ENCODE measurements at places on chromosomes 11 and 22. TPM values are rescaled to one million over a fixed set of nuclear protein-coding genes. Genes with fewer than 3 reads are reported as not detected.

GRCh38 chr11:14386895-14387480 lies 28.0 kb upstream of the RRAS2 start:
- DNase-seq, result no peak

DNA sequence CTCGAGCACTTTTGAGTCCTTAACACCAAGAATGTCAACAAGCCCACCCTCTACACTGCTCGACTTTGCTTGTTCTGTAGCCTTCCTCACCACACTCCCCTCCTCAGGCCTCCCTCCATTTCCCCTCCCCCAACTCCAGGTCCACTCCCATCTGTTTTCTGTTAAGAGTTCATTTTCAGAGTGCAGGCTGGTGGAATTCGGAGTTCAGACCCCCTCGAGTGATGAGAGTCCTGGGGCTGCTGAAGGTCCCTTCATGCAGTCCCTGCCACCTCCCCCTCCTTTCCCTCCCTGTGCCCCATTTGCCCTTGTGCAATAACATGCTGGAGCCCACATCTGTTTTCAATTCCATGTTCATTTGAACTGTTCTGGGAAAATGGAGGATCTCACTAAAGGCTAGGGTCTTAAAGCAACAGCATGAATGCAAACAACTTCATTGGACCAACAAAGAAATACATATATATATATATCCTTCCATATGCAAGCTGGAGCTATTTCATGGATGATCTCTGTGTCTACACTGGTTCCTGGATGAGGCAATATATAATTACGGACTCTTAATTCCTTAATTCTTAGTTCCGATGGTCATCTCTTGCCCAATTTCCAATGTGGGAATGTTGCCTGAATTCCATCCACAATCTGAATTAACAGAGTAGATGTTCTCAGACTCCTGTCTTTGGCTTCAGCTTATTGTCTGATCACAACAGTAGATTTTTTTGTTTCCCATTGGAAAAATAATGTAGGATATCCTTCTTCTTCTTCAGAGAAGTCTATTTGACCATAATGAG lies 340.4 kb downstream of the ETS1 start:
- no peak for DNase-seq

Gene JAML
- 2.1 TPM for polyA plus RNA-seq

DNA sequence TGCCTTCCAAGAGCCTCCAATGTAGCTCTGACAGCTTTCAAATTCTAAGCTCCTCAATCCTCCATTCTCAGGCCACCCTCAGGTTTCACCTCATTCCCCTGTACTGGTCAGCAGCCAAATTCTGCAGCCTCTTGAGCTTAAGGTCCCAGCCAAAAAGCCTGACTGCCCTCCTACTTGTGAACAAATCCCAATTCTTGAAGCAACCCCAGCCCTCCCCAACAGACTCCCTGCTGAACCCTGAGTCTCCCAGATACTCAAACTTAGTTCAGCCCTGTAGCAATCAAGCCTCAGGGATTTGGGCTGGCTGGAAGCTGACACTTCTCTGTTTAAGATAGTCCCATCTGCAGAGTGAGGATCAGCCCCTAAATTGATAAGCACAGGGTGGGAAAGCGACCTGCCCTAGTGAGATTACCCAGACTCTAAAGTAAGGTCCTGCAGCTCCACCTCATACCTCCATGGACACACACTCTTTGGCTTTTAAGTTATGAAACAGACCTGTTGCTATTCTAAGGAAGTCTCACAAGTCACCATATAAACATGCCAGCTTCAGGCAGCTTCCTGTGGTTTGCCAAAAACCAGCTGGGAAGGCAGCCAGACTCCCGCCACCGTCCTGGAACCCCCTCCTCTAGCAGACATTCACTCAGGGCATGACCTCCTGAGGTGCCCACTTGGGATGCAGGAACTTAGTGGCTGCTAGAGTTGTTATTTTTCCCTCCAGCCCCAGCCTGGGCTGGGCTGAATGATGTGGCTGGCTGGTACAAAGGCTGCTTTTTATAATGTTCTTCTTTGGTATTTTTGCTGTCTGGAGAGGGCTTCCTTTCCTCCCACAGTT lies 82.5 kb upstream of the PICALM start:
- no peak for DNase-seq

- DNase-seq, result no peak
These were observed 743.5 kb downstream of the BRD1 start for GRCh38 chr22:49084206-49084605.

DNA sequence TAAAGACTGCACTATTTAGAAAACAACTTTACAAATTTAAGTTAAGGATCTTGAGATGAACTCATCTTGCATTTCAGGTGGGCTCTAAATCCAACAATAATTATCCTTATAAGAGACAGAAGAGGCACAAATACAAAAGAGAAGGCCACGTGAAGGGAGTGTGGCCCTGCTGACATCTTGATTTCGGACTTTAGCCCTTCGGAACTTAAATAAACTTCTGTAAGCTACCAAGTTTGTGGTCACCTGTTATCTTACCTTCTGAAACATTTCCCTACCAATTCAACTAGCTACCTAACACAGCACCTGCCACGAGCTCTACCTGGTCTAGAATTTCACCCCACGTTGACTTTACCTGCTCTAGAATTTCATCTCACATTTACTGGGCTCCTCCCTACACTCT lies 42.9 kb upstream of the ARHGAP32 start:
- no peak for DNase-seq

Gene RASGRP2
- 7.5 TPM for polyA plus RNA-seq

GRCh38 chr22:48821346-48821690 lies 1006.4 kb downstream of the BRD1 start:
- no peak for DNase-seq

- no peak for DNase-seq
These were observed 36.5 kb downstream of the GRIK4 start for GRCh38 chr11:120547811-120548681.

Gene C11orf21
- 0.34 TPM for polyA plus RNA-seq

DNA sequence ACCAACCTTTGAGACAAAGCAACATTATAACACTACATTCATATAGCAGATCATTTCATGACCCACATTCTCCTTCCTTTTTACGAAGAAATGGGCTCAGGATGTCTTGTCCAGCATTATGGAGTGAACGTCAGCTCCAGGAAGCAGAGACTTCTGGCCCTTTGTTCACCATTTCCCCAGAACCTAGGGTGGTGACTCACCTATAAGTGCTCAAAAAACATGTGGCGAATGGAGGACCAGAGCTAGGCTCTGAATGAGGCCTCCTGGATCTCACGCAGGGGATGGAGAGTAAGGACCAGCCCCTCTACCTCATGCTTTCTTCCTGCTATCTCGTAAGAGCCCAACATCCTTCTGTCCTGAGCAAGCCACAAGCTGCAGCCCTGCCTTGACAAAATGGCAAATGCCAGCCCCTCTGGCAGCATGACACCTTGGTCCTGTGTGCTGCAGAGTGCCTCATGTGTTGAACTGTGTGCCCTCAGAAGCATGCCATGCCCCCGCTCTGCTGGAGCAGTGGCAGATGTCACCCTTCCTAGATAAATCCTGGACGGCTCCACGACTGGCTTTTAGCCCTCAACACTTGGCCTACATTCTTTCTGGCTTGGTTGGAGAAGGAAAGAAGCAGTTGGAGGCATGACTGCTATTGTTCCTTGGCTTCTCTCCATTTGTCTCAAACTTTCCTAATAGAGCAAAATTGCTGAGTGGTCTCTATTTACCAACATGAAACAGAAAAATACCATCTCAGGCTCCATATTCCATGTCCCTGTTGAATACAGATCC lies 6.5 kb upstream of the ST3GAL4 start:
- DNase-seq, result no peak
